NCI-H187 (cell line): ENCODE measurements at places on chromosomes 6 and 20.

DNA sequence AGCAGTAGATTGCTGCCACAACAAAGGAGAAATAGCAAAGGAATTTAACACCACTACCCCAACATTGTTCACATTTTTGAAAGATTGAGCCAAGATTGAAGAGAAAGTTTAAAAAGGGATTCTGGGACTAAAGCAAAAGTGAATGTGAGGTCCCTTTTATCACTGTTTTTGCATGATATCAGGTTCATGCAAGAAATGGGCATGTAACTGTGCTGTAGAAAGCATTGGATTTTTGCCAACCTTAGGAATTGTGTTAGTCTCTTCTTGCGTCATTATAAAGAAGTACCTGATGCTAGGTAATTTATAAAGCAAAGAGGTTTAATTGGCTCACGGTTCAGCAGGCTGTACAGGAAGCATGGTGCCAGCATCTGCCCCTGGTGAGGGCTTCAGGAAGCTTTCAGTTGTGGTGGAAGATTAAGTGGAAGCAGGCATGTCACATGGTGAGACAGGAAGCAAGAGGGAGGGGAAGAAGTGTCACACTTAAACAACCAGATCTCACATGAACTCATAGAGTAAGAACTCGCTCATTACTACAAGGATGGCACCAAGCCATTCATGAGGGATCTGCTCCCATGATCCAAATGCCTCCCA is 4.6 kb upstream of the GJB7 start:
- no peak for DNase-seq

GRCh38 chr20:41141153-41141815 is 3.9 kb downstream of the PLCG1 start:
- DNase-seq: no peak

- no peak for DNase-seq
These were observed 120.8 kb upstream of the RAB32 start for GRCh38 chr6:146422789-146423375.

DNA sequence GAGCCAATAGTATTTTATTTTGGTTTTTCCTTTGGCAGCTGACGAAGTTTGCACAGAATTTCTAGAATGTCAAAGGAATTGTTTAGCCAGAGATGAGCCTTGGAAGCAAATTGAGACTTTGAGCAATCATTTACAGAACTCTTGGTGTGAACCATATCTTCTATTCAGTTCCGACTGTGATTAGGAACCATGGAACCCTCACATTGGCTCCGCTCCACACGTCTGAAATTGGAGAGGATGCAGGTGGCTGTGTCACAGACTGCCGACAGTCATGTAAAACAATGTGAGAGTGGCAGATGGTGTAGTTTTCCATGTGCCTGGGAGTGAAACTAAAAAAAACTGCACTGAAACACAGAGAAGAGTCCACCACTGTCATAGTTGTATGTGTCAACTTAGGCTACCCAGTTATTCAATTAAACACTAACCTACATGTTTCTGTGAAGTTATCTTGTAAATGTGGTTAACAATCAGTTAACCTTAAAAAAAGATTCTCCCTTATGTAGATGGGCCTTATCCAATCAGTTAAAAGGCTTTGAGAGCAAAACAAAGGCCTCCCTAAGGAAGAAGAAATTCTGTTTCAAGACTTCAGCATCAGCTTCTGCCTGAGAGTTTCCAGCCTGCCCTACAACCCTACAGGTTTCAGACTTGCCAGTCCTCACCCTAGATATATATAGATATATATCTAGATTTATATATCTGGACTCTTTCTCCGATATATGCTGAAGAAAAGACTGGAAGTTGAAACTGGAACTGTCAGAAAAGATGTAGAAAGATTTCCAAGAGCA is 3.3 kb upstream of the HMGN4 start:
- DNase-seq: no peak

DNA sequence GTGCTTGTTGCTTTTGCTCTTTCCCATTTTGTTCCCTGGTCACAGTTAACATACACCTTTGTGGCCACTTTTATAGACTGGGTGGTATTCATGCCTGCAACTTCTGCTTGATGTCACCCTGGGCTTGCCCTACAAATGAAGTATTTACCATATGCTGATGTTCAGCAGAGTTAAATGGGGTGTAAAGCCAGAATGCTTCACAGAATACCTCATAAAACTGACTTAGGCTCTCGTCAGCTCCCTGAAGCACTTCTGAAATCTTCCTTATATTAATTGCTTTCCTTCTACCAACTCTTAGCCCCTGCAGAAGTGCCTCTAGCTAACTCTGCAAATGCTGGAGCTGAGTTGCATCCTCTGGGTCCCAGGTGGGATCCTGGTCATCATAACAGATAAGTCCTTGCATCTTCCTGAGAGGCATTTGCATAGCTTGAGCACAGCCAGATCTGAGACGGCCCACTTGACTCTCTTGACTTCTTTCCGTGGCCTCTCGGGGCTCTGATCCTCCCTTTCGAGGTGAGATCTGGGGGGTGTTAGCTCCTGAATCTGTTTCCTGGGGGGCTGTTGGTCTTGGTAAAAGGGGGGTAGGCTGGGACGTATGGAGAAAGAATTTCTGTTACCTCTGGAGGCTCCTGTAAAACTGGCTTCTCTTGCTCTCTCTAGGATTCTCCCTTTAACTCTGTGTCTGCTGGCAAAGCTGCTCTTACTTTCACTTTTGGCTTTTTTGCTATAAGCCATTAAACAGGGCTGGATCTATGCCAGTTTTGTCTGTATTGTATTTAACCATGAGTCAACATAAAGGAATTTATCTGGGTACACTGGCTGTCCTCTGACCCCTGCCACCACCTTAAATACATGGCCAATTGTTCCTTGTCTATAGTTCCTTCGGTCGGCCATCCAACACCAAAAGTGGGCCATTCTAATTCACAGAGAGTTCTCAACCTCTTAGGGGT is 223.0 kb upstream of the SYNCRIP start:
- DNase-seq: no peak

DNA sequence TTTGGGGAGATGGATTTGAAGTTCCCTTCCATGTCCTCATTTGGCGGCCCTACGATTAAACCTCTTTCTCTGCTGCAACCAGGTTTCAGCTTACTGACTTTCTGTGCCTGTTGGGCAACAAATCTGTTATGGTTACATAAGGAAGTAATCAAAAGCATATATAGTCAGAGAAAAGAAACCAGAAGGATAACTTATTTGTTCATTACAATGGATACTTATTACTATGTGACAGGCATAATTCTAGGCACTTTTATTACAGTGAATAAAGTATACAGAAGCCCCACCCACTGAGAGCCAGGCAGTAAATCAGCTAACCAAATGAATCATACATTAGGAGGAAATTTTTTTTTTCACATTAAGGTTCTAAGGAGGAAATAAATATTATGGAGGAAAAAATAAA is 9.6 kb upstream of the TRIM31 start:
- no peak for DNase-seq
